ENCODE measurements at places on chromosomes 3 and 15.

- DNase-seq: no peak
Observed at GRCh38 chr3:53547327-53547726, 52.9 kb downstream of the CACNA1D start.

GRCh38 chr3:184175981-184176376, 1.3 kb downstream of the AP2M1 start:
- no peak for DNase-seq

- no peak for DNase-seq
Observed at GRCh38 chr15:74174219-74174957, 878 bp downstream of the ISLR start.

DNA sequence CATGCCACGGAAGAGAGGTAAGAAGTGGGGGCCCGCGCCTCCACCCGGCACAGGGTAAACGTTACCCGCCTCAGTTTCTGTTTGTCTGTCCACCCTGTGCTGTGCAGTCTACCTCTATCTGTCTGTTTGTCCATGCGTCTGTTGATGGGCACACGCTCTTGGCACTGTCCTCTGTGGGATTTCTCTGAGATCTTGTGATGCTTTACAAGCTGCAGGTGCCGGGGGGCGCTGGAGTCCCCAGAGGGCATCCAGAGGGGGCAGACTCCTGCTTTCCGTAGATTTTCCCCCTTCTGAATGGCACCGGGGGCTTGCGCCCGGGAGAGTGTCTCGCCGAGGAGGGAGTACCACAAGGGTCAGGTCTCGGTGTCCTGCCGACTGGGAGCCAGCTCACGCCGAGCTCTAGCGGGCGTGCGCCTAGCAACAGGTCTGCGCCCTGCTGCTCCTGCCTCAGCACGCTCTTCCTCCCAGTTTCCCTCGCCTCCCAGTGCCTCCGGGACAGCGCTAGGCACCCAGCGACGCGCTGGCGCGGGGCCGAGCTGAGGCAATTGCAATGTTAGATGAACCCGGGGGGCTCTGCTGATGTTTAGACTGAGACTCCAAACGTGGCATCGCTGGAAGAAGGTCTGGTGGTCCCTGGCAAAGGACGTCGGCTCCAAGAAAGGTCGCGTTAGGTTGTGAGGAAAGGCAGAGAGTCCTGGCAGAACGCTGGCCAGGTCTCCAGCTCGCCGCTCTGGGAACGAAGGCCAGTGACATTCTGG, 667 bp downstream of the CEMIP start:
- peak; percentile 17 for DNase-seq

DNA sequence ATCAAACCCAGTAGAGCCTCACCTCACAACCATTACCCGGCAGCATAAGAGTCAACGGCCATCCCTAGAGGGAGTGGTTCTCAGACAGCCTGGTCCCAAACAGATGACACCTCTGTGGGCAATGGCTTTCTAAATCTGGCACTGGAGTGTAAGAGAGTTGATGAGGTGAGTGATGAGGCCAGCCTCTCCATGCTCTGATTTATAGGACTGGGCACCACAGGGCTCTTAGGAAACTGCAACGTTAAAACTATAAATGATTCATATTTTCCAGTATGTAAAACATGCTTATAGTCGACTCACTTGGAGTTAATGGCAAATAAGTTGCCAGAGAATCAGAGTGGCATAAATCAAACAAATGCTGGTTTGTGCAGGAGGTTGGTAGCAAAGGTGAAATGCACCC, 187.7 kb downstream of the GREM1 start:
- no peak for DNase-seq

DNA sequence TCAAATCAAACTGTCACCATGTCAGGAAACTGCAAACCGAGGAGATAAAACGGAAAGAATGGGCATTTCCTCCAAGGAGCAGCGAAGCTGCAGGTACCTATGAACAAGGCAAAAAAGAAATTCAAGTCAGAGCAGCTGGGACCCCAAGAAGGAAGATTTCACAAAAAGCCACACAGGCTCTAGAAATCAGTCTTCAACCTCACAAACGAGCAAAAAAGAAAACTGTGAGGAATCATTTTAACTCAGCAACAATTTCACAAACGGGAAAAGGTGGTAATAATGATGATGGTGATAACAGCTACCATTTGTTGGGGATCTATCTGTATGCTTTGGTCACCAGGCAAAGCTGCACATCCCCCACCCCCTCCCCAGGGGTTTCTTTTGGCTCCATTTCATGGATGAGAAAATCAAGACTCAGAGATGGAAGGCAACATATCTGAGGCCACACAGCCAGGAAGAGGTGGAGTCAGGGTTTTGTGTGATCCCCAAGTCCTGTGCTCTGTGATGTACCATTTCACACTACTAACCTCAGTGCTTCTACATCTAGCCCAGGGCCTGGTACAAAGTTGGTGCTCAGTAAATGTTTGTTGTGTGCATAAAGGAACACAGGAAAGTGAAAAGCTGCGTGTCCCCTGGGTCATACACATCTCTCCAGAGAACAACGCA, 109.9 kb downstream of the IQSEC1 start:
- DNase-seq: no peak

DNA sequence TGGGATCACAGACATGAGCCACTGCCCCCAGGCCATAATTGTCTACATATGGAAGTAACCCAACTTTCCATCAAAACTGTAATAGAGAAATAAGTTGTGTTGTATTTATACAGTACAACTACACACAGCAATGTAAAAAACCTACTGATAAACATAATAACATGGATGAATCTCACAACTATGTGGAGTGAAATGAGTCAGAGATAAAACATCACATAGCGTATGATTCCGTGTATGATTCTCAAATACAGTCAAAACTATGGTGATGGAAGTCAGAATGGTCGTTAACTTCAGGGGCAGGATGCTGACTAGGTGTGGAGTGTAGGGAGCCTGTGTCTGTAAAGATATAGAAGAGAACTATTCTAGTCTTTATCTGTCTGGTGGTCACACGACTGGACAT, 332.7 kb upstream of the SLCO3A1 start:
- DNase-seq: no peak

DNA sequence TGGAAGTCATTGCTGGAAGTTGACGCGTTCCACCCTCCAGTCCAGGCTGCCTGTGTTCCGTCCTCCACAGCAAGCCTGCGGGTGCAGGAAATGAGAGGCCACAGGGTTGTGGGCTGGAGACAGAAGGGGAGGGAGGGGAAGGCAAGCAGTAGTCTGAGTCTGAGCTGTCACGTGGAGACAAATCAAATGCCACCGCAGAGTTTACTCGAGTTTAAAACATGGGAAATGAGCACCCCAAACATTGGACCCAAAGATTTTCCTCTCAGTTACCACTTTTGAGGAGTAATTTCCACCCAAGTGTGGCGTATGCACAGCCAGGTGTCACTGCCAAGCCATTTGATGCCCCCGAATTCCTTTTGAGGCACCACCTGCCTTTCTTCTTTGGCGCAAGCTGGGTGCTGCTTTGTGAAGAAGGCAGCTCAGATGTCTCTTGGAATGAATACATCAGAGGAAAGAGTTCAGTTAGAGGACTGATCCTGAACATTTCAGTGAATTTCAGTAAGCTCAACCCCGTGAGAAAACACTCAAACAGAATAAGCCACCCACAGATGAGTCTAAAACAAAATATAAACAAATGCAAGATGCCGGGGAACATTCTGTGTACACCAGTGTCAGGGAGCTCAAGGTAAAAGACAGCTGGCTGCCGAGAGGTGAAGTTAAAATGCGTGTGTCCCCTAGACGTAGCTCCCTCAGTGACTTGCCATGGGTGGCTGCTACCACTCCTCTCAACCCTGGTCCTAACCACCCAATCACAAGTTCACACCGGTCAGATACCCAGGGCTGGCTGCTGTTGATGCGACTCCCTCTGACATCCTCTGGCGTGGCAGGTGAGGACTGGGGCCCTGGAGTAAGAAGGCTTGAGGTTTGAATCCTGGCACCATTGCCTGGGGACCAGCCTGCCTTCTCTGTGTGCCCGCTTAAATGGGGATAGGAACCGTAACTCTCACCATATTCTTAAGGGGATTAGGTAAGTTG, 203.8 kb downstream of the UACA start:
- no peak for DNase-seq

- no peak for DNase-seq
Observed at GRCh38 chr3:9649791-9650521, 651 bp downstream of the MTMR14 start.

- no peak for DNase-seq
Observed at GRCh38 chr3:90102146-90102545, 994.7 kb downstream of the EPHA3 start.

GRCh38 chr3:4954256-4955000, 24.8 kb upstream of the BHLHE40 start:
- no peak for DNase-seq

DNA sequence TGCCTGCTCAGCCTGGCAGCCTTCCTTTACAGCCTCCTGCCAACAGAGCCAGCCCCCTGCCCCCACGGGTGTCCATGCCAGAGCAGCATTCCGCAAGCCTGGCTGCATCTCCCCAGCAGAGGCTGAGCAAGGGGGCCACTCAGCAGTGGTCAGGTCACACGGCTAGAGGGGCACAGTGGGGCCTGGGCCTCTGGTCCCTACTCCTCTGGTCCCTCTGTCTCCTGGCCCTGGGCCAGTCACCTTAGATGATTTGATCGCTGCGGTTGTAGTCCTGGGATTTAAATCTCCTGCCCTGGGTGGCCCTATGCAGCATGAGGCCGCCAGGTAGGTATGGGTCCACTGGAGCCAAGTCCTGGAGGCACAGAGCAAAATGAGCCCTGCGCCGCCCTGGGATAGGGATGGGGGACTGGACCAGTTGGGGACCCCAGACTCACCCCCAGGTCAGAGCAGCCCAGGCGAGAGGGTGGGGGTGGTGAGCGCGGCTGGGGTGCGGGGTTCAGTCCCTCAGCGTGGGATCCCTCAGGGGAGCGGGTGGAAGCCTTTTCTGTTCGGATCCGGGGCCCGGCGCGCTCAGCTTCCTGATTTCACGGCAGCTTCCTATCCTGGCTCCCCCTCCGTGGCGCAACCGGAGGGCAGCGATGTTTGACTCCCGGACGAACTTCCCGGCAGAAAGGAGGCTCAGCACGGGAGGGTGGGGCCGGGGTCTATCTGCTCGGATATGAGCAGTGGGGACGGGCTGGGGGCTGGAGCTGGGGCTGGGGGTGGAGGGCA, at the start of gene ZBTB47:
Gene ZBTB47, plus strand, starts transcription at position 138 of the 771 bp plus-strand sequence. CDS start 4,659 bp downstream, outside the sequence.
- DNase-seq: no peak

DNA sequence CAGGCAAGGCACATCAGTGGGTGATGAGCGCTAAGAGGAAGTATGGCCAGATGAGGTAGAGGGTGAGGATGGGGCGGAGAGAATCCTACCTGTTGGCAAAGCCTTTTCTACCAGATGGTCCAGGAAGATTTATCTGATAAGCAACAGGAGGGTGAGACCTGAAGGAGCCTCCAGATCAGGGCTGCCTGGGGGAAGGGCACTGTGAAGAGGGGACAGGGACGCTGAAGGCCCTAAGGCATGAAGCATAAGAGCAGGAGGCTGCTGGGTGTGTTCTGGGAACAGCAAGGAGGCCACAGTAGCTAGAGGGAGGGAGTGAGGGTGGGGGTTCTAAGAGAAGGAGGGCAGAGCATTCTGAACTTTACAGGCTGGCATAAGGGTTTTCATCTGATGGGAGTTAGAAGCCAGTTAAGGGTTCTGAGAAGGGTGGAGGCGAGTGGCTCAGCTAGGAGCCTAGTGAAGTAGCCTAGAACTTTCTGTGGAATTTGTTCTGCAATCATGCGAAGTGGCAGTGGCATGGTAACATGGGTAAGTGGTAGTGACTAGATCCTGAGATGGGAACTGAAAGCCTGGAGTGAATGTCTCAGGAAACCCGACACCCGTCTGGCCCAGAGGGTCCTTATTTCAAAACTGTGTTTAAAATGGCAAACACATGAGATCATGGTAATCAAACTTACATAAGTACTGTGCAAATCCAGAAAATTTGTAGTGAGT, 29.9 kb downstream of the CGNL1 start:
- no peak for DNase-seq

GRCh38 chr3:127120851-127121647, 71.9 kb upstream of the PRR23E start:
- DNase-seq: no peak

DNA sequence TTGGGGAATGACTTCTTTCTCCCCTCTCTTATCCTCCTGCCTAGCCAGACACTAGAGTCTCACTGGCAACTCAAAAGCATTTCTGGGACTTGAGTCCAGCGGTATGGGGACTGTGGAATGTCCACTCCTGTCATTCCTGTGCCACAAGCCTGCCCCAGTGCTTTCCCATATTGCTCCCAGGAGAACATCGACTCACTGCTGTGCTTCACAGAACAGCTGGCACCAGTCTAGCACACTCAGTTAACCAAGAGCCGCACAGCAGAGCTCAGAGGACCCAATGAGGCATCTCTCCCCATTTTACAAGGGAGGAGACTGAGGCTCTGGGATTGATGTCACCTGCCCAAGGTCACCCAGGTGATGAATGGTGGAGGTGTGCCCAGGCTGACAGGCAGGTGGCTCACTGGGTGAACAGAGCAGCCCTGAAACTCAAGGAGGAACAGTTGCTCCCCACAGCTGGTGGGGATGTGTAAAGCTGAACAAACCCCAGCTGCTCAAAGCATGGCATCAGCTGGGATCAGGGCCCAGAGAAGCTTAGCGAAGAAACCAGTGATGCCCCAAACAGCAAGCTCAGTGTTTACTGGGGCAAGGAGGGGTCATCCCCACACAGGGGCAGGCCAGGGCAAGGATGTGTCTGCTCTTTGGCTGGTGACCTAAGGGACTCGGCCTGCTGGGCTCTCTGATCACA, 35.4 kb upstream of the DUSP7 start:
- DNase-seq: no peak

DNA sequence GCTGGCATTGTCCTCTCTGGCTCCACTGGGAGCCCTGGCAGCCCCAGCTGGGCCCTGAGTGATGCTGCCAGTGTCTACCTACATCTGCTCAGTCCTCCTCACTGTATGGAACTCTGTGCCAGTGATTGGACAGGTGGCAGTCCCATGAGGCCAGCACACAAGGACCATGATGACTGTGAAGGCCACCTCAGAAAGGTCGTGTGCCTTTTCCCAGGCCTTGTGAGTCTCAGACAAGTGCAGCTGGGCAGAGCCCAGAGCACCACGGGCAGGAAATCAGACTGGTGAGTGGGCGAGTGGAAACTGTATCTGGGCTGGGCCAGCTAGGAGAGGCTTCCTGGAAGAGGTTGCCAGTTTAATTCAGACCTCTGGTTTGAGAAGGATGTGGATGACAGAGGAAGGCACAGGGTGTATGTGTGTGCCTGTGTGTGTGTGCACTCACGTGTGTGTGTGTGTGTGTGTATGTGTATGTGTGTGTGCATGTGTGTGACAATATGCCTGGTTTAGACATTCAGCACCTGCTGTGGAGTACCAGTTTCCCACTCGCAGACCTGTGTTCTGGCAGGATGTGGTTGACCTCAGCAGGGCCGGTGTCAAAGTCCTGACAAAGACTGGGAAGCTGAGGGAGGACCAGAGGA, 7.0 kb downstream of the MAPKAPK3 start:
- no peak for DNase-seq
